ENCODE measurements at places on chromosomes 2 and 18. TPM values are rescaled to one million over a fixed set of nuclear protein-coding genes. Genes with fewer than 3 reads are reported as not detected.

The CD8A gene
- polyA plus RNA-seq, result 1.8 TPM

GRCh38 chr2:74682501-74682900 is 28.5 kb downstream of the SEMA4F start:
- H3K27me3 ChIP-seq, result no peaks in the 10 kb centered on the region
- H3K4me3 ChIP-seq, result no peak overlapping the region

- peak; percentile 30 for DNase-seq
- no peaks in the 10 kb centered on the region for H3K27me3 ChIP-seq
- no peaks in the 10 kb centered on the region for H3K36me3 ChIP-seq
- H3K4me1 ChIP-seq, result peaks cover 19% of the 10 kb centered on the region
- H3K27ac ChIP-seq, result no peak overlapping the region
These were observed 68.7 kb upstream of the FN1 start for GRCh38 chr2:215504547-215504946.

DNA sequence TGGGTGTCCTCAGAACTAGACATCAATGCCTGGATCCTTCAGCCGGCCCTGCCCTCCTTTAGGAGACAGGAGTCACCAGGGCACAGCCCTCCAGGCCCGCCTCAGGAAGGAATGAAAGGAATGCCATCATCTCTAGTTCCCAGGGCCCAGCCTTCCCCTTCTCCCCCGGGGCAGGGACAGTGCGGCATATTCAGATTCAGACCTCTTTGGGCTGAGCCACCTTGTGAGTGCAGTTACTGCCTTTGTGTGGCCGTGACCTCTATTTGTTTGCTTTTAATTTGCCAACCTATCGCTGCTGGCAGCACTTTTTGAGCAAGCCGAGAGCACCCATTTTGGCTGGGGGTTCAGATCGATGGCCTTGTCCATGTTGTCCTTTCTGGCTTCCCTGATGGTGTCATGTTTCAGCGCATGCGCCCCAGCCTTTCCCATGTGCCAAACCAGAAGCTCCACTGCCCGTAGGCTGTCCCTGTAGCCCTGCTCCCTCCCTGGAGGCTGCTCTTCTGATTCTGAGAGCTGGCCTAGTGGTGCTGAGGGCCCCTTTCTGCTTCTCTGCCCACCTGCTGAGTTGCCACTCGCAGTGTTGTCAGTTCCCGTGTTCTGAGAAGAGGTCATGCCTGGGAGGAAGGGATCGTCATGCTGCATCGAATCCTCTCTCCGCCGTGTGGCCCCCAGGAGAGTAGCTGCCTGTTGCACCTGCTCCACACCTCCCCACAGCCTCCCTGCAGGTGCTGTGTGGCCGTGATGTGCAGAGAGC is 10.9 kb downstream of the ANKRD23 start:
- no peaks in the 10 kb centered on the region for H3K27me3 ChIP-seq
- no peak overlapping the region for H3K4me3 ChIP-seq
- DNase-seq, result peak; percentile 63
- peak overlapping the region; percentile 52 for H3K27ac ChIP-seq

GRCh38 chr2:143029141-143029540 is 100.1 kb upstream of the ARHGAP15 start:
- no peaks in the 10 kb centered on the region for H3K4me1 ChIP-seq
- no peak overlapping the region for H3K4me3 ChIP-seq
- H3K27ac ChIP-seq, result no peak overlapping the region
- no peaks in the 10 kb centered on the region for H3K36me3 ChIP-seq
- DNase-seq, result no peak
- H3K27me3 ChIP-seq, result no peaks in the 10 kb centered on the region

Measured in small intestine (tissue), 16 donors.